ENCODE measurements at places on chromosomes 12 and 14.

- DNase-seq: no peak
Observed at GRCh38 chr12:54286042-54287030, 5.8 kb downstream of the HNRNPA1 start.

- no peak for DNase-seq
Observed at GRCh38 chr14:73696466-73697400, 17.5 kb downstream of the PNMA1 start.

DNA sequence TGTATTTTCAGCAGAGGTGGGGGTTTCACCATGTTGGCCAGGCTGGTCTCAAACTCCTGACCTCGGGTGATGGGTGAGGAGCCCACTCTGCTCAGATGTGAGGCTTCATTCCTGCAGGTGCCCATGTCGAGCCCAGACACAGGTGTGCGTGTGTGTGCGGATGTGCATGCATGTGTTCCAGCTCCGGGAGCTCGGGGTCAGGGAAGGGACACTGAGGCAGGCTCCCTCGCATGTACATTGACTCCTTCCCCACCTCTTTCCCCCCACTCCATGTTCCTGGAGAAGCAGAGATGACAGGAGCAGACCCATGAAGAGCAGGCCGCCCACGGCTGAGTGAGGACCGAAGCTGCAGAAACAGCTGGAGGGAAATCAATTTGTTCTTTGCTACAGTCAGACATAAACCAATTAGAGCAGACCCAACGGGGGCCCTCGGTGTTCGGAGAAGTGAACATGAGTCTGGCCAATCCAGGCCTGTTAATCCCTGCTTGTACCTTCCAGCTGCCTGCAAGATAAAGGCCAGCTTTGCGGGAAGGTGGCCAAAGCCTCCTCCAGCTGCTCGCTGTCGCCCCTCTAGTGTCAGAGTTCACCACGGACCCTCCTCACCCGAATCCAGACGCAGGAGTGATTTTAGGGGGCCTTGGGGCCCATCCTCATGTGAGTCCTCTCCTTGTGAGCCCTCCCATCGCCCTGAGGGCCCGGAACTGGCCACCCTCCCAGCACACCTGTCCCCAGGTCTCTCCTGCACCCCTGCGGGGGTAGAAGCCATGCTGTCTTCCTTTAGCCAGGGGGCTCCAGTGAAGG, 321.0 kb upstream of the RTL1 start:
- no peak for DNase-seq

- no peak for DNase-seq
Observed at GRCh38 chr12:38502415-38502814, 185.8 kb downstream of the ALG10B start.

GRCh38 chr14:75141062-75141461, 14.2 kb upstream of the NEK9 start:
- DNase-seq: no peak

DNA sequence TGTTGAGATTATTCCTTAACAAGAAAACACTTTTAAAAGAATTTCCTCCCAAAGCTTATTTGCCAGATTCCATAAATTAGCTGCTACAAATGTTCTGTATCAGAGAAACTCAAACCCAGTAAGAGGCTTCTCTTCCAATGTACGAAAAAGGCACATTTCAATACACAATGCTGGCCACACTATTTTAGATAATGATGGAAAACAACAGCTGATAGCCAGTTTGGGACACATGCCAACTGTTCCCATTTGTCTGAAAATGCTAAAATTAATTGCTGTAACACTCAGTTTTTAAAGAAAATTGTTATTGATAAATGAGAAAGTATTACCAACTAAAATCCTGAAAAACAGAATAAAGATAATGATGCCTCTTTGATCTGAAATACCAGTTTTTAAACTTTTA, 4.4 kb downstream of the CFL2 start:
- DNase-seq: no peak

DNA sequence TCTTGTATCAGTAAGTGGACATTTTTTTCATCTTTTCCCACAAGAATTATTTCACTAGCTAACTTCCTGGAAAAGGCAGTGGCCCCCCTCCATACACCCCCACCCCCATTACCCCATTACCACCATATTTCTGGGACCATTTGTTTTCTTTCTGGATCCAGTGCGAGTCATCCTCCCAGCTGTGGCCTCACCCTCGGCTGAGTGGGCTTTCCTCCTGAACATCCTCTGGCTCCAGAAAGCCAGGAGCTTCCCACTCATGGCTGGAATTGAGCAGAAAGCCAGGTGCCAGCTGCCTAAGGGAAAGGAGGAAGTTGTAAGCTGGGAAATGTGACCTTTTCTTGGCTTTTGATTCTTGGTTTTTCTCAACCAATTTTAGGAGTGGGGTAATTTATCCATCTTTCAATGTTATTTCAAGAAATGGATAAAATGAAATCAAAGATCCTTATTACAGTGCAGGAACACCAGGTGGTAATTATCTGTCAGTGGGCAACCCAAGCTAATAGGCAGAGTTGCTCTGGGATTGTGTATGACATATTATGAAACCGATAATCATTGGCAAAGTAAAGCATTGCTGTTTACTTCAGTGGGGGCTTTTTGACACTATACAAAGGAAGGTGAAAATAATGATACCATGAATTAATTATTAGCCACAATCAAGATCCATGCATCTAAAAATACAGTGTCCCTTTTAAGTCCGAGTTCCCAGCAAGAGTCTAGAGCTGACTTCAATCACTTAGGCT, 124.6 kb downstream of the KICS2 start:
- DNase-seq: no peak

DNA sequence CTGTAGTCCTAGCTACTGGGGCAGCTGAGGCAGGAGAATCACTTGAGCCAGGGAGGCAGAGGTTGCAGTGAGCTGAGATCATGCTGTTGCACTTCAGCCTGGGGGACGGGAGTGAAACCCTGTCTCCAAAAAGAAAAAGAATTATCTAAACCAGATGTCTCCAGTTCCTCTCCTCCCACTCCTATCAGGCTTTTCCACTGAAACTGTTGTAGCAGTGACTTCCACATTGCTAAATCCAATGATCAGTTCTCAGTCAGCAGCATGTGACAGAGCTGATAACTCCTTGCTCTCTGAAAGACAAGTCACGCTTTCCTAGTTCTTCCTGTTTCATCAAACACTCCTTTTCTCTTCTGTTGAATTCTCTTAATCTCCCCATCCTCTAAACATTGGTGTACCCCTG, 8.6 kb downstream of the SLC38A6 start:
- no peak for DNase-seq

- no peak for DNase-seq
Observed at GRCh38 chr14:94239406-94239805, 53.7 kb downstream of the SERPINA10 start.

DNA sequence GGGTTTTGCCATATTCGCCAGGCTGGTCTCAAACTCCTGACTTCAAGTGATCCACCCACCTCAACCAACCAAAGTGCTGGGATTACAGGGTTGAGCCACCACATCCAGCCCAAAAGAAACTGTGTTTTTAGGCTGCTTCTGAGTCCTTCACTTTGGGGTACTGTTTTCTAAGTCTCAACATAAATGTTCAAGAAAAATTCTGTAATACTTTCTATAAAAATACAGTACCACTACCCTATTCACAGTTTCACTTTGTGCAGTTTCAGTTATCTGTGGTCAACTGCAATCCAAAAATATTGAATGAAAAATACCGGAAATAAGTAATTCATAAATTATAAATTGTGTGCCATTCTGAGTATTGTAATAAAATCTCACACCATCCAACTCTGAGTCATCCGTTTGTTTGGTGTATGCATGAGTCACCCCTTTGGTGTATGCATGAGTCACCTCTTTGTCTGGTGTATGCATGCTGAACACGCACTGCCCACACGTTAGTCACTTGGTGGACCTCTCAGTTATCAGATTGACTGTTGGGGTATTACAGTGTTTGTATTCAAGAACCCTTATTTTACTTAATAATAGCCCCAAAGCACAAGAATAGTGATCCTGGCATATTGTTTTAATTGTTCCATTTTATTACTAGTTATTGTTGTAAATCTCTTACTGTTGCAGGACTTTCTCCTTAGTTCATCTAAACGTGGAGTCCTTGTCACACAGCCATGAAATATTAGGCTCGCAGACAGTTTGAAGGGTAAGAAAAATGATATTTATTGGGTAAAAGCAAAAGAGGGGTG, 190.2 kb downstream of the FSCB start:
- DNase-seq: no peak

- DNase-seq: no peak
Observed at GRCh38 chr12:64139021-64139420, 83.1 kb downstream of the KICS2 start.

Data from activated T-helper 1 cell treated with Interleukin-2 at 50 U/mL for 16 hours (primary cell).